A375 (cell line): ENCODE measurements at places on chromosomes 13 and 19. TPM values are rescaled to one million over a fixed set of nuclear protein-coding genes. Genes with fewer than 3 reads are reported as not detected.

RGL3 gene
- total RNA-seq: 12.2 and 17.9 TPM in 2 replicates

ZNF579 gene
- 5.2 and 5.4 TPM in 2 replicates for total RNA-seq

FAM124A gene
- 0.24 and 0.57 TPM in 2 replicates for total RNA-seq

IQCN gene
- 0.34 and 0.94 TPM in 2 replicates for total RNA-seq

HRC gene
- not detected in 2 replicates for total RNA-seq

METTL21C gene
- not detected in 2 replicates for total RNA-seq

PRRG2 gene
- total RNA-seq: 0.74 and 2.8 TPM in 2 replicates

GPR12 gene
- not detected in 2 replicates for total RNA-seq

ZNF790 gene
- total RNA-seq: 1.3 and 3.4 TPM in 2 replicates

PLIN4 gene
- total RNA-seq: 3.9 and 4.1 TPM in 2 replicates

CHST8 gene
- not detected in 2 replicates for total RNA-seq

SLAIN1 gene
- 5.5 and 11.5 TPM in 2 replicates for total RNA-seq

CGB3 gene
- not detected in 2 replicates for total RNA-seq

SELENOV gene
- not detected in 2 replicates for total RNA-seq

ZNF628 gene
- total RNA-seq: 6.7 and 6.9 TPM in 2 replicates

OR7A5 gene
- not detected in 2 replicates for total RNA-seq

CDX2 gene
- 0.94 TPM in 1 of 2 replicates, not detected in the other for total RNA-seq

ZNF793 gene
- 1.7 and 1.9 TPM in 2 replicates for total RNA-seq

CLDN10 gene
- not detected in 2 replicates for total RNA-seq

TRPC4 gene
- total RNA-seq: 4.0 and 6.5 TPM in 2 replicates
